ENCODE measurements at places on chromosomes 11 and 22.

DNA sequence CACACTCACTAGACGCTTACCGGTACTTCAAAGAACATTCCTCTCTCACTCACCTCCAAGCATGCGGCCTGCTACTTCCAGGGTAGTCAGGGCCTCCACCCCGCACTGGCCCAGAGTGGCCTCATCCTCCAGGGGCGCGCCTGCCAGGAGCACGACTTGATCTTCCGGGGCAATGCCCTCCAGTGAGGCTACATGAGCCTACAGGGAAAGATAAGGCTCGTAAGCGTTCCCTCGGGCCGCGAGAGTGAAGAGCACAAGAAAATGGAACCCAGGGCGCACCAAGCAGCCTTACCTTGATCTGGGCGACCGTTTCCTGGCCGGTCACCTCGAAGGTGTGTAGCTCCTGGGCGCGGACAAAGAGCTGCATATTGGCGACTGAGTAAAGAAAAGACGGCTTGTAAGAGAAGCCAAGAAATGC, 478 bp downstream of the FAU start:
- peak; percentile 23 for DNase-seq

GRCh38 chr11:11808992-11809615, 32.7 kb upstream of the USP47 start:
- DNase-seq: no peak

DNA sequence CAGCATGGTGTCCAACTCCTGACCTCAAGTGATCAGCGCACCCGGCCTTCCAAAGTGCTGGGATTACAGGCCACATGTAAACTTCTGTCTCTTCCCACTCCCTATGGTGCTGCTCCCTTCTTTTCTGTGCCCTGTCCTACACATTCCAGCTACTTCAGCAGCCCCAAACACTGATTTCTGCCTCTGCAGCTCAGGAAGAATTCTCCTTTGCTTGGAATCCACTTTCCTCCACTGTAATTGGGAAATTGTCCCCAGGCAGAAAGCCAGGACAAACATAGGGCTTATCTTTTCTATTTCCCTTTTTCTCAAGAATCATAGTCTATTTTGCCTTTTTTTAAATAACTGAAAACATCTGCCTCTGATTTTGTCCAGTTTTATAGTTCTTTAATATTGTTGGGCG, 21.3 kb upstream of the DRG1 start:
- DNase-seq: no peak

DNA sequence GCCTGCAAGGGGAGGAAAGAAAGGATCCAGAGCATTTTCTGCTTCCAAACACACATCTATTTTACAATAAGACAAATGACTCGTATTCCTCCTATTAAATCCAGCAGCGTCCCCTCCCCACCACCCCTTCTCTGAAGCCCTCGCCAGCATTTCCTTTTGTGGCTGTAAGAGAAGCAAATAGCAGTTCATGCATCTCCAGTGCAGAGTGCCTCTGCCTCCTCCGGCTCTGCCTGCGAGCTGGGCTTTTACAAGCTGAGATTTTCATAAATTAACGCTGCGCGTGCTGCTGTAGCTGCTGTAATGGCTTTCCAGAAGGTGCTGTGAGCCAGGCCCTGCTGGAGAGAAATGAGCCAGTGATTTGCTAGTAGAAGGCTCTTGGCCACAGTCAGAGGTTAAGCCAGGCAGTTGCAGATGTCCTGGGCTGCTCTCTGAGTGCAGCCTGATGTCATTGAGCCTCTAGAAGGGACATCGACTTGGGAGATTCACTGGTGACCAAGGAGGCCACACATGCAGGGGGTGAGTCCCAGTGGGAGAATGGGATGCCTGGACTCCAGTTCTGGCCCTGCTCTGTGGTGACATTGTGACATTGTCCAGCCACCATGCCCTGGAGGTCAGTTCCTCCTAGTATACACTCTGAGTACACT, 134.5 kb upstream of the NAV2 start:
- DNase-seq: no peak

DNA sequence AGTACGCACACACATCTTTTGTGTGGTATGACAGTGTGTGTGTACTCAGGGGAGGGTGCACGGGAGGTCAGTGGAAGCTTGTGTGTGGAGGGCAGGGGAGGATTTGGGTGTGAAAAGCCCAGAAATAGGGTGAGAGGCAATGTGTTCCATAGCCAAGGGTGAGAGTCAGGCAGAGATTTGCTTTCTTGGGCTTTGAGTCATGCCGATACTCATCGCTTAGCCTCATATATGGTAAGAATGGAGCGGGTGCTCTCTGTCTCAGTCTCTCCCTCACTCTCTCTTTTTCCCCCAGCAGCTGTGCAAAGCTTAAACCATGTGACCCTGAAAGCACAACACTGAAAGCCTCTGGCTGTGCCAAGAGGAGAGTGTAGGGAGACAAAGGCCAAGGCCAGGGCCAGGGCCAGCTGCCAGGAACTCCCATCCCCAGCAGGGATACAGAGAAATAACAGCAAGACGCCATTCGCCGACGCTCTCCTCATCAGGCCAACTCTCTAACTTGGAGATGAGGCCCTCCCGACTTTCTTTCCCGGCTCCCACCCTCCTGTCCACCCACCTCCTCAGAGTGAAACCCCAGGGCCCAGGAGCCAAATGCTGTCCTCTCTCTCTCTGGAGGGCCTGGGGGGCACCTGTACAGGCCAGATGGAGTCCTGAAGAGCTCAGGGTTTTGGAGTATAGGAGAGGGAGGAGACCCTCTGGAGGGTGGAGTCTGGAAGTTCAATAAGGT, 20.3 kb upstream of the MICAL3 start:
- DNase-seq: no peak

DNA sequence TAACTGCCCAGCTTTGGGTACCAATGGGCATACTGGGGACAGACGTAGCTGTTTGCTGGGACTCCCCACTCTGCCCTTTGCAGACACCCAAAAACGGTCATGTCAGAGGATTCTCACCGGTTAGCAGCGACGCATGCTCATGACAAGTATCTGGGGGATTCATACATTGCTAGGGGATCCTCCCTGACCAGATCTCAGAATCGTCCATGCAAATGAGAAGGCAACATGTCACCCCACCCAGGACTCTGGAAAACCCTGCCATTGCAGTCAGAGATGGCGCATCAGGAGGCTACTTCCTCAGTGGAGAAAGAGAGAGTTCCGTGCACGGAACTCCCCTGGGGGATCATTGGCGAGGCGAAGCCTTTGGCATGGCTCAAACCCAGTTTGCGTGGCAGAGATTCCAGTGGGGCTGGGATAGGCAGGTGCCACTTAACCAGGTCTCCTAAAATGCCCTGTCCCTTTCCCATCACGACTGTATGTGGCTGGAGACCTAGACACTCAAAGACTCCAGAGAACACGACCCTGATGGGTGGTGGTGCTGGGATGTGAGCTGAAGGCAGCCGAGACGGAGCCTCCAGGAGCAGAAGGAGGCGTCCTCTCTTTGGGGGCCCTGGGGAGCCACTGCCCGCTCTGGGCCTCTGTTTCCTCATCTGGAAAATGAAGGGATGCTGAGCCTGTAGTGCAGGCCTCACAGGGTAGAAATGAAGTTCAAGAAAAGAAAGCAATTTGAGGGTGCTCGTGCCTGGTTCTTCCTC, 4.9 kb downstream of the RGL4 start:
- DNase-seq: no peak

GRCh38 chr11:119875841-119876600, 147.0 kb upstream of the NECTIN1 start:
- DNase-seq: no peak

DNA sequence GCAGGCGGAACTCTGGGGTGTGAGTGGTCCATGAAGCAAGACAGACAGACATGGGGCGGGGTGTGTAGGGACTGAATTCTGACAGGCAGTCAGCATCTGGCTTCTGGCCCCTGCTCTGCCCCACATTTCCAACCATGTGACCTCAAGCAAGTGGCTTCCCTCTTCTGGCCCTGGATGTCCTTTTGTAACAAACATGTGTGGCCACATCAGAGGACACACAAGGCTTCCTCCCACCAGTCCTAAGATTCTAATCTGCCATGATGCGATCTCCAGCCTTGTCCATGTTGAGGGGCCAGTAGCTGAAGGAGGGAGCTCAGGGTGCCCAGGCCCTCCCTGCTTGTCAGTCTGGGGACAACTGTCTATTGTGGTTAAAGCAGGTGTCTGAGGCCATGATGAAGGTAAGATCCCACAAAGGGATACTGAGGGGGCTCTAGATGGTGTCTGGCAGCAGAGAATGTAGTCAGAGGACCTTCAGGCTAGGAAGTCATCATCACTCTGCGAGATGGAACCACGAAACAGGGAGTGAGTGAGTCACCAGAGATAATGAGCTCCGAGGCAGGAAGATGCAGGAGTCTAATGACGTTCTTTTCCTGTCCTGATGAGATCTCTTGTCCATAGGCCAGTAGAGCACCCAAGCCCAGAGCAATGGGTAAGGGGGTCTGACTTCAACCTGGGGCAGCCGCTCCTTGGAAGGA, 27.4 kb downstream of the DRD2 start:
- no peak for DNase-seq

- no peak for DNase-seq
Measured at GRCh38 chr22:23704062-23704461, 13.2 kb downstream of the RGL4 start.

GRCh38 chr11:46149342-46149741, 28.1 kb upstream of the PHF21A start:
- no peak for DNase-seq

- DNase-seq: no peak
Measured at GRCh38 chr11:116137753-116138152, 633.5 kb upstream of the CADM1 start.

DNA sequence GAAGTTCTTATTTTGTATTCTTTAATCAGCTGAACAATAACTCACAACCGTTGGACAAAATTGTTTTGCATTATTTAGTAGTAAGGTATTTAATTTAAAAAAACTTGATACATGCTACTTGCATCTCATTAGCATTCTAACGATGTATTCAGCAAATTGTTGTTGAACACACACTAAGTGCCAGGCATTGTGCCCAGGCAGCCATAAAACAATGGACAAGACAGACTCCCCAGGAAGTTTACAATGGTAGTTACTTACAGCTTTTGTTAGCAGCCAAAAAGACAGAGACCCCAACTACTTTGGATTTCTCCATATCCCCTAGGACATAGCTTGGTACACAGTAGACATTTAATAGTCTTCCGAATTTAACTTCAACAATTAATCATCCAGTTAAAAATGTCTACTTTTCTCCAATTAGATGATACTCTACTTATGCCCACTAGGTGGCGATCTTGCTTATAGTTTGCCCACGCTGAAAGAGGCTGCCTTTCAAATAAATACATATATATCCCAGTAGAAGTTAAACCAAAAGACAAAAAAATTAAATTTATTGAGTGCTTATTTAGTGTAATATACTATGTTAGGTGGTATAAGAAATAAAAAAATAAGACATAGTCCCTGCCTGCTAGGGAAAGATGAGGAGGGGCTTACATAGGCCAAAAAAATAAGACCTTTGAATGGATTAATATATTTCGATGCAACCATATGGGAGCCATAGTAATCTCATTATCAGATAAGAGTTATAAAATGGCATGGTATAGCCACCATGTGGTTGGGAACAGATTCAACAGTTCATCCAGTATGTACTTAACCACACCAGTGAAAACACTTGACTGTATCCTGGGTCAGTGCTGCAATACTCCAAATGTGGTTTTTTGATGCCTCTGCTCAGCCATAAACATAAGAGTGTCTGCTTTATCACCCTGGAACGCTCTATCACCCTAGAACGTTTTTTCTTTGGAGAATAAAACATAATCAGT, 2.0 kb upstream of the FJX1 start:
- no peak for DNase-seq

DNA sequence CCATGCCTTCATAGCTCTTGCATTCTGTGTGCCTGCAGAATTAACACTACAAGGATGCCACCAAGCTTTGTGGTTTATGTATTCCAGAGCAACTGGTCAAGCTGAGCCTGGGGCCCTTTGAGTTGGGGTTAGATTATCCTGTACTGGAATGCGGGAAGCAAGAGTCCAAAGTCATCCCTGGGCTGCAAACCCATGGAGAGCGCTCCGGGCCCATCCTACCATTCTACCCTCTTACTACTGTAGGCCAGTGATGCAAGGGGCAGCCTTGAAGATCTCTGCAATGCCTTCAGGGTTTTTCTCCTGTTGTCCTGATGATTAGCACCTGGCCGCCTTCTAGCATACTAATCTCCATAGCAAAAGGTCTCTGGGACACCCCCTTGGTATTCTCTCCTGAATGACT, 51.3 kb downstream of the TUG1 start:
- DNase-seq: no peak

- no peak for DNase-seq
Measured at GRCh38 chr11:680970-681369, 14.1 kb downstream of the DEAF1 start.

GRCh38 chr11:60905551-60906113, 753 bp downstream of the PRPF19 start:
- DNase-seq: no peak

GRCh38 chr11:78732246-78732645, 157.6 kb upstream of the NARS2 start:
- no peak for DNase-seq

GRCh38 chr22:27309697-27310096, 491.9 kb downstream of the MN1 start:
- DNase-seq: no peak

DNA sequence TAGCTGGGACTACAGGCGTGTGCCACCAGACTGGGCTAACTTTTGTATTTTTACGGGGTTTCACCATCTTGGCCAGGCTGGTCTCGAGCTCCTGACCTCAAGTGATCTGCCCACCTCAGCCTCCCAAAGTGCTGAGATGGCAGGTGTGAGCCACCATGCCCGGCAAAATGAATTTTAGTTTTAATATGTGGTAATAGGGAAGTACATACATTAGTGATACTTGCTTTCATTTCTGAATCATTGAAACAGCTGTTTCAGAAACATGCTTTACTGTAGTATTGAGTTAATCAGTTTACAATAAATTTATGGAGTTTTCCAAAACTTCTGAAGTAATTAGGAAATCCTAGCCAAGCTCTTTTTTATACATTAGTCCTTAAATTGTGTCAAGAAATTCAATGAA, 15.6 kb downstream of the PCF11 start:
- no peak for DNase-seq

GRCh38 chr11:47332303-47332711, 20.2 kb downstream of the MYBPC3 start:
- no peak for DNase-seq

GRCh38 chr11:65352783-65353182, 1.8 kb upstream of the TIGD3 start:
- DNase-seq: no peak

- DNase-seq: no peak
Measured at GRCh38 chr11:14645985-14646900, 2.6 kb downstream of the PDE3B start.

DNA sequence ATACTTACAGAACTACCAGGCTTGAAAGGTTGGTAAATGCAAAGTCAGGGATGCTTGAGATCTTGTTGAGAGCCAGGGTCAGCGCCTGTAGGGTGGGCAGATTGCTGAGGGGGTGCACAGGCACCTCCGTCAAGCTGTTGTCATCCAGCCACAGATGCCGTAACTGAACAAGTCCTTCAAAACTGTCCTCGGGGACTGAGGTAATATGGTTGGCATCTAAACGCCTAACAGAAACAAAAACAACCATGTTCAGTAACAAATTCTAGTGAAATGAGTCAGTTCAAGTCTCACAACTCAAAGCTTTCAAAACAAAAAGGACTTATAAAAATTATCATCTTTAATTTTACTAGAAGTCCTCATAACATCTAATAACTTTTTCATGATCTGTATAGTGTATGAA, 22.2 kb upstream of the CCDC34 start:
- DNase-seq: no peak
